Choroid plexus epithelial cell (primary cell): ENCODE measurements at places on chromosomes 5 and 9.
A peak's percentile ranks its signal among the peaks of the same experiment; 100 is the strongest.

DNA sequence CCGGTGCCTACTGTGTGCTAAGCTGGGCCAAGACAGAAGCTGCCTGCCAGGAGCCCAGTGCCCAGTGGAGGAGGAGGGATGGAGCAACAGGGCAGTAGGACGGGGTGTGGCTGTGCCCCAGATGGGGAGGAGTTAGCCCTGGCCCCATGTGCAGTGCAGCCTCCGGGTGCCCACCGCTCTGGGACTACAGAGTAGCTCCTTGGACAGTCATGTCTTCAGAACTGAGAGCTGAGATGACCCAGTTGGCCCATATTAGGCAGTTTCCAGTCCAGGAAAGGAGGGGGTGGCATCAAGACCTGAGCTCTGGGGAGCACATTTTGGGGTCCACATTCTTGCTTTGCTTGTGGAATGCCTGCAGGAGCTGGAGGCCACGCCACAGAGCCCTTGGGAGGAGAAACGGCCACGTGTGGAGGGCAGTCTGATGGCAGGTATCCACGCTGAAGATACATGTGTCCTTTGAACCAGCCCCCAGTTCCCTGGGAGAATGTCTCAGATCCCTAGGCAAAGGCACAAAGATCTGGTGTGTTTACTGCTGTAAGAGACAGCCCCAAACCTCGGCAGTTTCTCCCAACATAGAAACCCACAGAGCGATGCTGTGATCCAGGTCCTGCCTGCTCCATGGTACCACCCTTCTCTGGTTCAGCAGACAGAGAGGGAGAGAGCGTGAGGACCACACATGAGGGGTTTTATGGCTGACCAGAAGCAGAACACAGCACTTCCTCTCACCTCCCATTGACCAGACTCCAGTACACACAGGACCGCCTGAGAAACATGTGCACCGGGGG lies 46.8 kb upstream of the FCN1 start:
- DNase-seq = no peak

- no peak for DNase-seq
These were observed 680.0 kb downstream of the BRINP1 start for GRCh38 chr9:118689280-118689679.

DNA sequence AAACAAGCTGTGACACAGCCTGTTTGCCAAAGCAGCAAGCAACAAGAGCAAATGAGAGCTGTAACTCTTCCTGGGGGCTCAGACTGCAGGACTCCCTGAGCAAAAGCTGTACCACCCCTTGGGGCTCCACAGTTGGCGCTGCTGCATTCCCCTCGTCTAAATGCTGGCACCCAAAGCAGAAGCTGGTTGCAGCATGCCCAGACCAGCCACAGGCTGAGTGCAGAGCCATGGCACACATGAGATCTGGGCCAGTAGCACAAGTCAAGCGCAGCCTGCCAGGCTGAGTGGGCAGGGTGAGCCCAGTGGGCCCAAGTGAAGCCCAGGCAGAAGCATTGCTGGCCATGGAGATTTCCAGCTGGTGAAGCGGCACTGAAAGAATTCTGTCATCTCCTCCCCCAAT lies 157.3 kb upstream of the GRAMD2B start:
- DNase-seq = no peak

DNA sequence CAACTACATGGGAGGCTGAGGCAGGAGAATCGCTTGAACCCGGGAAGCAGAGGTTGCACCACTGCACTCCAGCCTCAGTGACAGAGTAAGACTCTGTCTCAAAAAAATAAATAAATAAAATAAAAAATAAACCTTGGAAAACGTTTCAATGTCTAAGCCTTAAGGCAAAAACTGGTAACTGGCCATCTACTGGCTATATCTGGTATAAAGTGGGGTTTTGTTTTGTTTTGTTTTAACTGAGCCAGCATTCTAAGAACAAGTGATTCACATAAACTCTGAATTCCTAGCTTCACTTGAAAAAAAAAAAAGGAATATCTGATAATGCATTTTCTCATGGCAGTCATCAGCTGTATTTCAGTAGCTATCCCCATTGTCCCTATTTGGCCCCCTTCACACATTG lies 126.1 kb upstream of the EFNA5 start:
- peak; percentile 55 for DNase-seq

- peak; percentile 96 for DNase-seq
These were observed 8.0 kb downstream of the PDLIM4 start for GRCh38 chr5:132265336-132266030.

- DNase-seq = peak; percentile 64
These were observed 560.7 kb downstream of the HTR1A start for GRCh38 chr5:63401436-63402046.

DNA sequence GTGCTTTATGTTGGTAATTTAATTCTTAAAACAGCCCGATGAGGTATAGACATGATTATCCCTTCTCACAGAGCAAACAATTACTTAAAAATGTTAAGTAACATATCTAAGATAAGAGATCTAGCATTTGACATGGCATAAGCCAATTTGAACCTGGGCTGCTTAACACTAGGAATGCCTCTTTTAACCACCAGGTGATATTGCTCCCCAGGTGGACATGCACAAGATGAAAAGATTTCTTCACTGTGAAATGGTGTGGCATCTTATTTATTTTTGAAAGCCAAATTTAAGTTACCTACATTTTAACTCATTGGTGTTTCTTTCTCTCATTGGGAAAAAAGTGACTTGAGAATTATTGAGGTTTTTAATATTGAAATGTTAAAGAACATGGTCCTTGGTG lies 15.8 kb upstream of the LRRC70 start:
- DNase-seq = no peak

DNA sequence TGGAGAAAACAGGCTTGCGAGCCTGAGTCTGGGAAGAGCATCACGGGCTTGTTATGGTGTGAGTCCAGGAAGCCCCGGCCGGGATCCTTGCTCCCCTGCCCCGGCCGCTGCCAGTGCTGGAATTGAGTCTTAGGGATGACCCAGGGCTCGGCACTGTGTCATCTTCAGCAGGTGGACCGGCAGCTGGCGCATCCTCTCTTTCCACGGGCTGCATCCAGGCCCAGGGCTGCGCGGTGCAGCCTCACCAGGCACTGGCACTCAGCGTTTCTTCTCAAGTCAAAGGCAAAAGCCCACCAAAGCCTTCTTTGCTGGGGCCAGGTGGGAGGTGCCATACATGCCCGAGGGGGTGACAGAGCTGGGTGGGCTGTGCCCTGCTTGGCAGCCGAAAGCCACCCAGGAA lies 46.6 kb downstream of the COL5A1 start:
- no peak for DNase-seq

- DNase-seq = no peak
These were observed 143.7 kb upstream of the WWC1 start for GRCh38 chr5:168147568-168148360.

DNA sequence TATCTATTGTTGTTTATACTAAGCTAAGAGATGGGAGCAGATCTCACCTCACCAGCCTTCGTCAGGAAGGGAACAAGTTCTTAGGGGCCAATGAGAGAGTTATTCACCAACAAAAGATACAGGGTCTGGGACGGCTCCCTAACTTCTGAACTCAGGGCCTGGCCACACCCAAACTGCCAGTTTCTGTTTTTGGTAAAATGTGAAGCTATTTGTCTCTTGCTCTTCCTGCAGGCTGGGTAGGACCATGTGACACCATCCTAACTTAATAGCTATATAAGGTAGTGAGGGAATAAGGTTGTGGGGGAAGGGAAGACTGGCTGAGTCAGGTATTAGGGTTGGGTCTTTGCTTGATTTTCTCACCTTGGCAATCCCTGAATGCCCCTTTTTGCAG lies 480.5 kb downstream of the KDM4C start:
- DNase-seq = no peak

DNA sequence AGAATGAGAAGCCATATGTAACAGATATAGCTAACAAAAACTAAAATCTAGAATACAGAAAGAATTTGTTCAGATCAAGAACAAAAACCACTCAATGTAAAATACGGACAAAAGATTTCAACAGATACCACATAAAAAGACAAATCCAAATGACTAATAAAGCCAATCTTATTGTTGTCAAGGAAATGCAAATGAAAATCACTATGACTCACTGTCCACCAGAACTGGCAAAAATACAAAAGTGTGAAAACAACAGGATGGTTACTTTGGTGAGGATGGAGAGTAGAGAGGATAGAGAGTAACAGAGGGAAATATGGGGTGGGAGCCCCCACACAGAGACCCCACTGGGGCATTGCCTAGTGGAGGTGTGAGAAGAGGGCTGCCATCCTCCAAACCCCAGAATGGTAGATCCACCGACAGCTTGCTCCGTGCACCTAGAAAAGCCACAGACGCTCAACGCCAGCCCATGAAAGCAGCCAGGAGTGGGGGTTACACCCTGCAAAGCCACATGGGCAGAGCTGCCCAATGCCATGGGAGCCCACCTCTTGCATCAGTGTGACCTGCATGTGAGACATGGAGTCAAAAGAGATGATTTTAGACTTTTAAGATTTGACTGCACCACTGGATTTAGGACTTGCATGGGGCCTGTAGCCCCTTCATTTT lies 15.2 kb upstream of the RHOBTB3 start:
- DNase-seq = peak; percentile 79
